Renal cortex interstitium (tissue), 15 donors: ENCODE measurements at places on chromosomes 5 and 9. TPM values are rescaled to one million over a fixed set of nuclear protein-coding genes. Genes with fewer than 3 reads are reported as not detected.

The SERF1A gene
- polyA plus RNA-seq = 3.6 TPM

- DNase-seq = no peak
Measured at GRCh38 chr9:32322622-32323021, 61.8 kb upstream of the ACO1 start.

- no peak for DNase-seq
Measured at GRCh38 chr5:89255845-89256463, 373.0 kb upstream of the MEF2C start.

- no peak for DNase-seq
Measured at GRCh38 chr9:136621734-136622093, 41.0 kb upstream of the EGFL7 start.

DNA sequence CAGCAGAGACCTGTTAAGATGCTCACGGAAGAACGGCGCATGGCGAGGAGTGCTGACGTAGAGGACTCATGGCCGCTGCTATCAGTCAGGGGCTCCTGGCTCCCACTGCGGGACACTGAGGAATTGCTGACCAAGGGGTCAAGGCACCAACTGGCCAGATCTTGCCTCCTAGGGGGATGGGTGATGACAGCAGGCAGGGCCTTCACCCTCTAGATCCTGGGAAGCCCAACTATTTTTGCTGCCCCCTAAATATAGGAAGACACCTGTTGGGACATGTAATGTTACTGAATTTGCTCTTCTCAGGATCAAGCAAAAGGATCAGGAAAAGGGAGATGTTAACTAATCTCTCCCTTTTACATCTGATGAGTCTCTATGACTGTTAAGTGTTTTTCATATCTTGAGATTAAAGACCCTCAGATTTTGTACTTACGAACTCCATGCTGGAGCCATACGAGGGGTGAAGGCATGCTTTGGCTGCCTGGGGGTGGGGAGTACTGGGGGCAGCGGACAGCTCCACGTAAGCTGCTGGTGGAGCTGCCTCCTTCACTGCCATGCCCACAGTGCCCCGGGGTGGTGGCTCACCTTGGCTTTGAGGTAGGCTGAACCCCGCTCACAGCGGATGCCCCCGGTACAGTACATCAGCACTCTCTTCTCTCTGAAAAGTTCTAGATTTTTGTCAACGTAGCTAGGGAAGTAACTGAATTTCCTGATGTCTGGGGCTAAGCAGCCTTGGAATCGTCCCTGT is 28.1 kb downstream of the TSTD2 start:
- DNase-seq = no peak

GRCh38 chr9:31848505-31849285 is 535.7 kb upstream of the ACO1 start:
- DNase-seq = no peak

The STK10 gene
- 15.7 TPM for polyA plus RNA-seq

- no peak for DNase-seq
Measured at GRCh38 chr5:180294411-180294810, 2.5 kb upstream of the MAPK9 start.
